ENCODE measurements at places on chromosomes 7 and 10.

DNA sequence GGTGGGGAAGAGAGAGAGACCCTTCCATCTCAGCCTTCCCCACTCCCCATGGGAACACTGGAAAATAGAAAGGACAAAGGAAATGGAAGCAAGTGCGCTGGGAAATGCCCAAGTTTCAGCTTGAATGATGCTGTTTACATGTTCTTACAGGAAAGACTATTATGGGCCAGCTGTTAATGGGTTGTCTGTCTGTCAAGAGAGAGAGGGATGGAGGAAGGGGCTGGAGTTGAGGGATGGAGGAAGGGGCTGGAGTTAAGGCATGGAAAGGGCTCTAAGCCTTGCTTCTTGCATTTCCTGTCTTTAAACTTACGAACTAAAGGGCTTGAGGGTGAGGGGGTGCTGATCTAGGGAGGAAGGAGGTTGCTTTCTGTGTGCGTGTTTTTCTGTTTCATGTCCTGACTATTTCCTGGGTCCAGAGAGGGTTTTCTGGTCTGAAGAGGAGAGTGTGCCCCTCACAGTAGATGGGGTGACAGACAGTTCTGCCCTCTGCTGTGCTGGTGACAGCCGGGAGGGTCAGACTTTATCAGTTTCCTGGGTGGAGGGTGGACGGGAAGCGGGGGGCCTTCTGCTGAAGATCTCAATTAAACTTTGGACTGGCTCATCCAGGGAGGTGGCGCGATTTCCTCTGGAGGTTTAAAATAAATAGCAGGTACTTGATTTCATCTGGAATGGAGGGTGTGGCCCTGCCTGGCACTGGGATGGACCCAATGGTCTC is 30.5 kb downstream of the GRK5 start:
- DNase-seq: no peak

GRCh38 chr10:44378626-44379025 is 6.3 kb downstream of the CXCL12 start:
- no peak for DNase-seq

- no peak for DNase-seq
Observed at GRCh38 chr7:99123571-99124033, 20.3 kb downstream of the SMURF1 start.

DNA sequence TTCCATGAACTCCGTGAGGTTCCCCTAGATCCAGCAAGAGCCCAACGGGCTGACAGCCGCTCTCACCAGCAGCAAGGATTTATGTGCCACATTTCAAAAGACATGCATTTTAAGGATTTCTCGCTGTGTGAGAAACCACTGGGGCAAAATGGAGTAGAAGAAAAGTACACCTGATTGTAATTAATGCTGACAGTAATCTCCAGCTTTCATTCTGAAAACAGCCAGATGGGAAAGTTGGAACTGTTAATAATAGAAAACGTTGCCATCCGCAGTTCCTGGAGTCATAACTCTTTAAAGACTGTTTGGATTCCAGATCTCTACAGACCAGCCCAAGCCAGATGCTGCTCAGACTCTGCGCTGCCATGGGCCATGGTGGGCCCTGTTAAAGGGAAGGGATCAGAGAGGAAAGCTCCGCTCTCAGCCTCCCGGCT is 216.9 kb upstream of the GLI3 start:
- DNase-seq: no peak

DNA sequence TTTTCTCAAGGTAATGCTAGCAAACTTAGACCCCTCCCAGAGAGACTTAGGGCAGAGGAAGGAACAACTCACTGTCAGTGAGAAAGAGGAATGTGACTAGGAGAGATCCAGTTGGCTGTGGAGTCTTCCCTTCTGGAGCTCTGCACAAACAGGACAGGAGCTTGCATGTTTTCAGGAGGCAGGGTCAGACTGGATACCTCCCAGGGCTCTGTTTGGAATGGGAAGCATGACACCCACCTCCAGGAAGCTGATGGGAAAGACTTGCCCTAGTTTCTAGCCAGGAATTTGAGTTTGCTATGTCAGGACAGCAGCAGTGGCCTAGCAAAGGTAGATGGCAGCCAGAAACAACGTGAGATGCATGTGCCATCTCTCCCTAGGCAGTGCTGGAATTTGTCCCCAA is 40.6 kb downstream of the GHRHR start:
- no peak for DNase-seq

GRCh38 chr7:78301407-78301806 is 502.8 kb downstream of the PHTF2 start:
- no peak for DNase-seq

Measured in SIG-M5 (cell line).